LNCaP clone FGC (cell line): ENCODE measurements at places on chromosomes 12 and 14.

DNA sequence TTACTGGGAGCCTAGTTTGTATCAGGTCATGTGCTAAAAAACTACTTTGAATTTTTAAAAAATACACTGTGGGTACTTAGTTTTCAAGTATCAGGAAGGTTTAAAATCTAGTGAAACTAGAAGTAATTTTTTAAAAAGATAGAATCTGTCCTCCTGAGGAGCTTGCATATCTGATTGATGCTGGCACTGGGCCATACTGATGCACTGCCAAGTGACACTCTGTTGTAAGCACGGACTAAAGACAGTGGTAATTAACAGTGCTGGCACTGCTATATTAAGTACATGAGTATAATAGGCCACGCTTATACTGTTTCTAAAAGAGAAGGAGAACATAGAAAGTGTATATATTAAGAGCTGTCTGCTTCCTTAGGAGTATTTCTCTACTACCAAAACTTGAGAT is 10.0 kb upstream of the TBC1D30 start:
- DNase-seq: no peak

DNA sequence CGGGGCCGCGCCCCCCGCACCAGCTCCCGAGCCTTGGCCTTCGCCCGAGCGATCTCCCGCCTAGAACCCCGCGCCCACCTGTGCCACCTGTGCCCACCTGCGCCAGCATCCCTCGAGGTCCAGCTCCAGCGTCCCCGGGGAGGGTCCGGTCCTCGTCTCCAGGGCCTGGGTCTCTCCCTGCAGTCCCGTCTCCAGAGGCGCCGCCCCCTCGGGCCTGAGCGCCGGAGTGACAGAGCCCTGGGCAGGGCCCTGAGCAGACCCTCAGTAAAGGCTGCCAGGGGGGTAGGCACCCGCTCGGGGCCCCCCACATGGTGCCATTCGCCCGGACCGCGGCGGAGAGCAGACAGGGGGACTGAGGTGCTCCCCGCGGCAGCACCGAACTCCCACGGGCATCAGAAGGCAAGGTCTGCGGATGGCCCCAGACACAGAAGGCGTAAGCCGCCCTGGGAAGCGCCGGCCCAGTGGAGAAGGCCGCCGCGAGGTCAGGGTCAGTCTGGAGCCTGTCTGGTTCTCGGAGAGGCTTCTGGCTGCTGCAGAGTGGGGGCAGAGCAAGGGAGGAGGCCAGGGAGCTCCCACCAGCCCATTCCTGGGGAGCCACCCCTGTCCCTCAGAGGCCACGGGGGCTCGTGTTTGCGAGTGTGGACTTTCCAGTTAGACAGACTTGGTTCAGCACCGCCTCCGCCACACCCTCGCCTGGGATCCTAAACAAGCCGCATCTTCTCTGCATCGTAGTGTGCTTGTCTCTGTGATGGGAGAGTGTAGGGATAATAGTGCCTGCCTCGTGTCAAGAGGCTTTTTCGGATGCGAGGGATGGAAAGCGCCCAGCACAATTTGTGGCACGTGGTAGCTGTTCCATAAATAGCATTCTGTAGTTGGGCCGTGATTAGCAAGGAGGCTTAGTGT is 1.1 kb upstream of the PPP1R13B start:
- DNase-seq: no peak

DNA sequence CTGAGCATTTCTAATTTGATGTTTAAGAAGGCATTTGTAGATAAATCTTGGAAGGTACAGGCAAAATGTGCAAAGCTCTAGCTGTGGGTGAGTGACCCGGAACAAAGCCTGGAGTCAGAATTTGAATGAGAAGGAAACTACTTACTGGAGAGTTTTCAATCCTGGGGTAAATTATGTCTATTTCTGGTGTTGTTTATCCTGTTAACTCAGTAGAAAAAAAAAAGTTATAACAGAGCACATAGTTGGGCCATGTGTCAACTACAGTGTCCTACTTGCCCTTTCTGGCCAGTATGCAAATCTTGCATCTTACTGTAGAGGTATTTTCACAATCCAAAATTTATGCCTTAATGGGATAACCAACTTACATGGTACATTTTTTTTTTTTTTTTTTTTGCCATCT is 182.3 kb downstream of the SYNE2 start:
- DNase-seq: no peak

DNA sequence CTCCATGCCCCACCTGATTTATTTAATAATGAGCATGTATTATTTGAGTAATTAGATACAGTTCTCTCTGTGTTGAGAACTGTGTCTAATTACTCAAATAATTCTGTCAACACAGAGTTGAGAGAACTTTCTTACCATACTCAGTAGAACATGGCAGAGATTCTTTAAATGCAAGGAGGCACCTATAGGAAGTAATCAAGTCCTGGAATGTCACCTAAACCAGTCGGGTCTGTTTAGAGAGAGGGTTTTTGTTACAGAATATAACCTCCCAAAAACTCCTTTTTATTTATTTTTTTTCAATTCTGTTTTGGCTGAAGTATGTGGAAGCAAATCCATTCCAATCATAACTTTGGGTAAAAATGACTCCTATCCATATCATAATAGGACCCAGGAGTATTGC is 37.5 kb upstream of the CIT start:
- no peak for DNase-seq

DNA sequence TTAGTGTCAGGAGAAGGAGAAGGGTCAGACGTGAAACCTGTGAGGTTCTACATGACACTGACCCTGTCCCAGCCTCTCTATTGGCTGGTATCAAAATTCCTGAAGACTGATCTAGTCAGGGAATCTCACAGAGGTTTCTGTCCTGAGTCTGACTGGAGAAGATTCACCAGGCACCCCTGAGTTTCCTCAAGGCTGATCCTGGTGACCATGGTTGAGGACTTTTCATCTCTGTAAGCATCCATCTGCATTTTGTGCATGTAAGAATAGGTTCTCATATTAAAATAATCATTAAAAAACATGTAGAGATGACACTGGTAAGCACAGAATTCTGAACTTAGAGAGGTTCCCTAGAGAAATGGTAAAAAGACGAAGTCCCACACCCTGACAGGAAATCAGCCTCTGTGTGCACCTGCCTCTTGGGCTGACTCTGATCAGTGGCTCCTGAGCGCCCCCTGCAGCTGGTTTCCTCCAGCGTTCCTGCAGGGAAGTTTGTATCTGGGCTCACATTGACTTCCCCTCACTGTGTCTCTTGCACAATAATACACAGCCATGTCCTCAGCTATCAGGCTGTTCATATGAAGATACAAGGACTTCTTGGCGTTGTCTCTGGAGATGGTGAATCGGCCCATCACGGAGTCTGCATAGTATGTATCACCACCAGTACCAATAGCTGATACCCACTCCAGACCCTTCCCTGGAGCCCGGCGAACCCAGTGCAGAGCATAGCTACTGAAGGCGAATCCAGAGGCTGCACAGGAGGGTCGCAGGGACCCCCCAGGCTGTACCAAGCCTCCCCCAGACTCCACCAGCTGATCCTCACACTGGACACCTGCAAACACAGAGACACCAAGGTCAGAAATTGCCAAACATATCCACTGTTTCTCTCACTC is 991.9 kb downstream of the TMEM121 start:
- no peak for DNase-seq

DNA sequence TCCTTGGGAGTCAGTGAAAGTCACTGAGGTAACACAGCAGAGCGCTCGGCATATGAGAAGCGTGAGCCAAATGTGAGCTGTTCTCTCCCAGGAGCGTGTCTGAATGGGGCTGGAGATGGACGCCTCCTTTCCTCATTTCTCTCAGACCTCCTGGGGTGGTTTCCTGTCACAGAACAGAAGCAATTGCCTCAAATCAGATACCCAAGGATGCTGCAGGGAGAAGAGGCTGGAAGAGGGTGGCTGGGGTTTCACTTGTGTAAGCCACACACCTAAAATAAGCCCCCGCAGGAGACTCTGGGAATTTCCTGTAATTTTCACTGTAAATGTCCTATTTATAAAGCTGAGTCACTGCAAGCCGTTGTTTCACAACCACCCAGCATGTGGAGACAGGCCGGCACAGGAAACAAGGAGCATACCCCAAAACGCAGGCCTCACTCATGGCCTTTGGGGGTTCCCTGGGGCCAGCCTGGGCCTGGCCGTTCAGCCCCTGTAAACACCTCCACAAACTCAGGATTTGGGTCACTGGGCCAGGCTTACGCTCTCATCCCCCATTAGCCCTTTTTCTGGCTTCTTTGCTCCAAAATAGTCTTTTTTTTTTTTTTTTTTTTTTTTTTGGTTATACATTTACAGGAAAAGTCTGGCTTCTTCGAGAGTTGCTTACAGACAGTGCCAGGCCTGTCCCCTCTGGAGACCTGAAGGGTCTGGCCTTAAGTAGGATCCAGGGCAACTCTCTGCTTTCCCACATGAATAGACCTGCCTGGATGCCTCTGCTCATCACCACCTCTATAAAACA is 55.3 kb downstream of the VCPKMT start:
- no peak for DNase-seq

GRCh38 chr12:10131111-10131690 is 1.2 kb upstream of the CLEC7A start:
- DNase-seq: no peak

DNA sequence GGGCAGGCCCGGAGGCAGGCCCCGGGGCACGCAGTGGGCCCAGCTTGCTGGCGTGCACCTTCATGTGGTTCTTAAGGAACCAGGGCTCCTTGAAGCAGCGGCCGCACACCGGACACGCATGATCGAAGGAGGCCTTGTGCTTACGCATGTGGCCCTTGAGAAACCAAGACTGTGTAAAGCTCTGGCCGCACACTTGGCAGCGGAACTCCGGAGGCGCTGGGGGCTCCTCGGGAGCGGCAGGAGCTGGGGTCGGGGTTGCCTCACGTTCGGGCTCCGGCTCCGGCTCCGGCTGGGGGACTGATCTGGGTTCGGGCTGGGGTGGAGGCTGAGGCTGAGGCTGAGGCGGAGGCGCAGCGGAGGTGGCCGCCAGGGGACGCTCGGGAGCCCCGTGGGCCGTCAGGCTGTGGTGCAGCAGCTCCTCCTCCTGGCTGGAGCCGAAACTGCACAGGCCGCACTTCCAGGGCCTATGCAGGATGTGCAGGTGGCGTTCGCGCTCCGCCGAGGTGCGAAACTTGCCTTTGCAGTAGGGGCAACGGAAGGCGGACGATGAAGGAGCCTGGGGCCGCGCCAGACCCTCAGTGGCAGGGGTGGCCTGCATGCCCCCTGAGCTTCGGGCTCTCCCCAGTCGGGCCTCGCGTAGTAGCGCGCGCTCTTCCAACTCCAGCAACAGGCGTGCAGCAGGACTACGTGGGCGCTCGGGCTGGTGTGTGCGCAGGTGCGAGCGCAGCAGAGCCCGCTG is 6.0 kb downstream of the ZNF219 start:
- peak; percentile 19 for DNase-seq

DNA sequence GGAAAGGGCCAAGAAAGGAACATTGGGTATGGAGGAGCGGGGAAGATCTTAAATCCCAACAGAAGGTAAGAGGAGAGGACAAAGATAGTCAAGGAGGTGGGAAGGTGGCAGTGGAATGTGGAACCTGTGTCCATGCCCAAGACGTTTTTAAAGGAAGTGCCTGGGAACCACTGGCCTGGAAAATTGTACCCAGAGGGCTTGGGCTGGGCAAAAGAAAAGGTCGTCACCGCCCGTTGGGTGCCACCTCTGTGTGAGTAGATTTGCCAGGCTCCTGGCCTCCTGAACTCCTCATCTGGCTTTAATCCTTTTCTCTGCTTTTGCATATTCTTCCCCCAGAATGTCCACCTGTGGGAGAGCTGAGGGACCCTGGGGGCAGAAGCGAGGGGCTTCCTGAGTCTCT is 32.6 kb downstream of the JDP2 start:
- no peak for DNase-seq

- no peak for DNase-seq
Measured at GRCh38 chr14:52333108-52333507, 19.0 kb downstream of the PTGER2 start.

GRCh38 chr12:89092297-89092696 is 260.0 kb downstream of the DUSP6 start:
- no peak for DNase-seq

DNA sequence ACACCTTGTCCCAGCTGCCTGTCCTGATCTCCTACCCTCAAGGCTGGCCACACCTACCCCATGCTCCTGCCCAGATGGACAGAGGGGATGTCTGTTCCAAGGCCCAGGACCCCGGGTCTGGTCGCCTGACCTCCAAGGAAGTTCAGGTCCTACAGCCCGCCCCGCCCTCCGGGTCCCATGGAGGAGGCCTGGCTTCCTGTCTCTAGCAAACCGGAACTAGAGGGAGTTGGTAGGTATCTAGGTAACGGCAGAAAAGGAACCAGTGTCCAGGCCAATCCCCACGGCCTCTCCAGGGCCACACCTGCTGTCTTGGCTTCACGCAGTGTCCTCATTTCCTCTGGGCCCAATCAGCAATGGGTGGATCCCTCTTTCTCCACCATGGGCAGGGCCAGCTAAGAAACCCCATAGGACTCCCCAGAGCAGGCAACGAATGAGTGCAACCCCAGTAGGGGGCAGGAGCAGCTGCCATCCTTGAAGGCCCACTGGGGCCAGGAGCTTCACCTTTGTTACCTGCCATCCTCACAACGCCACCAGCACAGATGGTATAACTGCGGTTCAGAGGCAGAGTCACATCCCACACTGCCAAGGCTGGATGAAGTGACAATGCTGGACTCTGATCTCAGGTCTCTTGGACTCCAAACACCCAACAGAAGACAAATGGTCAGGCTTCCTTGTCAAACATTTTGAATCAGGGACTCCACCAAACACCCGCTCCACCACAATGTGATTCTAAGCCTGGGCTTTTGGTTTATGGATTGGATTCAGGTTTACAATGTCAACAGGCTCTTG is 25.1 kb upstream of the RPLP0 start:
- no peak for DNase-seq

- no peak for DNase-seq
Measured at GRCh38 chr14:32028599-32028998, 48.5 kb upstream of the ARHGAP5 start.

DNA sequence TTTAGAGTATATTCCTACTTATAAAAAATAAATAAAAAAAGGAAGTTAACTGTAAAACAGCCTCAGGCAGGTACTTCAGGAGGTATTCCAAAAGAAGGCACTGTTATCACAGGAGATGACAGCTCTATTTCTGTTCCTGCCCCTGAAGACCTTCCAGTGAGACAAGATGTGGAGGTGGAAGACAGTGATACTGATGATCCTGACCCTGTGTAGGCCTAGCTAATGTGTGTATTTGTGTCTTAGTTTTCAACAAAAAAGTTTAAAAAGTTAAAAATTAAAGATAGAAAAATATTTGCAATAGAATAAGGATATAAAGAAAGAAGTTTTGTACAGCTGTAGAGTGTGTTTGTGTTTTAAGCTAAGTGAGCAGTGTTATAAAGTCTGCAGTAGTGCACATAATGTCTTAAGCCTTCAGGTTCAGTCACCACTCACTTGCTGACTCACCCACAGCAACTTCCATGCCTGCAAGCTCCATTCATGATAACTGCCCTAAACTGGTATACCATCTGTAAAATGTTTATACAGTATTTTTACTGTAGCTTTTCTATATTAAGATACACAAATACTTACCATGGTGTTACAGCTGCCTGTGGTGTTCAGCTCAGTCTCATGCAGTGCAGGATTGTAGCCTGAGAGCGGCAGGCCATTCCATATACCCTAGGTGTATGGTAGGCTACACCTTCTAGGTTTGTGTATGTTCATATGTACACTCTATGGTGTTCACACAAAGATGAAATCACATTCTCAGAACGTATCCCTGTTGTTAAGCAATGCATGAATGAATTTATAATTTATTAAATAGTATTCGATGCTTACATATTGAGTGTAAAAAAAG is 121.1 kb downstream of the ANO6 start:
- DNase-seq: no peak
